Activated CD4-positive, alpha-beta memory T cell treated with anti-CD3 and anti-CD28 coated beads for 36 hours (primary cell): ENCODE measurements at places on chromosomes 4 and X. TPM values are rescaled to one million over a fixed set of nuclear protein-coding genes. Genes with fewer than 3 reads are reported as not detected.

DNA sequence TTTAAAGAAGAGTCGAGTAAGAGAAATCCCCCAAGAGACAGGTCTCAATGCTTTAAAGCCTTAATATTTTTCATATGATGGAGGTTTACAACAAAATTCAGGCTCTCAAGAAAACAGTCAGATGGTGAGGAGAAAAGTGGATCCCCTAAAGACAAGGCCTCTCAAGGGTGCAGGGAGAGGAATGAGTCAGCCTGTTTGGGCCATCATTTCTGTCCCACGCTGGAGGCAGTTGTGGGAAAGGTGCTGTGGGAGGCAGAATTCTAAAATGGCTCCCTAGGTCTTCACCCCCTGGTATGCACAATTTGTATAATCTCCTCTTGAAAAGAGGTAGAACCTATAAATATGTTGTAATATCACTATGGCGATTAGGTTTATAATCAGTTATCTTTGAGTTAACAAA is 4.6 kb upstream of the TIFA start:
- H3K4me1 ChIP-seq: peaks cover 40% of the 10 kb centered on the region
- H3K36me3 ChIP-seq: peaks cover 2% of the 10 kb centered on the region
- H3K27ac ChIP-seq: peak overlapping the region; percentile 97
- DNase-seq: peak; percentile 78
- no peaks in the 10 kb centered on the region for H3K27me3 ChIP-seq

DNA sequence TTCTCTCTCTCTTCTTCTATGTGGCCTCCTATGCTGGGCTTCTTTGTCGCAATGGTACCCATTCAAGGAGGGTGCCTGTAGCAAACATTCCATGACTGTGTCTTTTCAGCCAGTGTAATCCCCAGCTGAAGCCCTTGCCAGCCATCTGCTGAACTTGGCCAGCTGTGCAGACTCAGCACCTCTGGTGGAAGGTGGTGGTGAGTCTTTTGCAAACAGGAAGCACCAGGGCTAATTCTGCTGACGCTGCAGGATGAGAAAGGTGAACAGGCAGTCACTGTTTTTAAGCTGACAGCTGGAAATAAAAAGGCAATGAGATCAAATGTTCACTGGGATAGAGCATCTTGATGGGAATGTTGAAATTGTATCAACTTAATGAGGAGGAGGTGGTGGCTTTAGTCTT is 298.7 kb upstream of the CLNK start:
- H3K36me3 ChIP-seq: no peaks in the 10 kb centered on the region
- H3K4me3 ChIP-seq: no peak overlapping the region
- H3K27me3 ChIP-seq: no peaks in the 10 kb centered on the region
- peak; percentile 15 for DNase-seq
- H3K27ac ChIP-seq: no peak overlapping the region
- peaks cover 9% of the 10 kb centered on the region for H3K4me1 ChIP-seq

GRCh38 chrX:20116087-20116576 is 575 bp downstream of the MAP7D2 start:
- H3K27ac ChIP-seq: no peak overlapping the region
- H3K4me3 ChIP-seq: no peak overlapping the region
- DNase-seq: no peak
- no peaks in the 10 kb centered on the region for H3K36me3 ChIP-seq

DNA sequence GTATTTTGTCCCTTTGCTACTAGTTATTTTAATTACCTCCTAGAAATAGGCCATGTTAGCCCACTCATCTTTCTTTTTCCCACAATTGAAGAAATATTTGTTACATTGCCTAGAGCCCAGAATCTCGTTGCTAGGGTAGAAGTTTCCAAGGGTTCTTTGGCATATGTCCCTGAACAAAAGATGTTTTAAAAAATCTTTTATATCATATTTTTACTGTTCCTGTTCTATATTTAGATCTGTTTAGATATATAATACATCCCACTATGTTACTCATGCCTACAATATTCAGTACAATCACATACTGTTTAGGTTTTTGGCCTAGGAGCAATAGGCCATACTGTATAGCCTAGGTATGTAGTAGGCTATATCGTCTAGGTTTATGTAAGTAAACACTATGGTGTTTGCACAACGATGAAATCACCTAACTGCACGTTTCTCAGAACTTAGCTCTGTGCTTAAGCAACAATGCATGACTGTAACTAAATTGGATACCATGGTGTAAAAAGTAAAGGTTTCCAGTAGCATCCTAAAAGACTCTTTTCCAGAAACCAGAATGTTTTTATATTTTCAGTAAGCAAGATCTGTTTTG is 236.0 kb upstream of the SLIT2 start:
- H3K4me3 ChIP-seq: no peak overlapping the region
- no peaks in the 10 kb centered on the region for H3K36me3 ChIP-seq
- DNase-seq: no peak
- H3K27me3 ChIP-seq: no peaks in the 10 kb centered on the region
- H3K4me1 ChIP-seq: no peaks in the 10 kb centered on the region

- H3K4me1 ChIP-seq: no peaks in the 10 kb centered on the region
- no peaks in the 10 kb centered on the region for H3K27me3 ChIP-seq
- no peak overlapping the region for H3K4me3 ChIP-seq
- no peaks in the 10 kb centered on the region for H3K36me3 ChIP-seq
Observed at GRCh38 chr4:120156120-120156718, 89.6 kb upstream of the MAD2L1 start.

The REPS2 gene
- not detected for total RNA-seq

The ITGB1BP2 gene
- 5.6 TPM for total RNA-seq
